ENCODE measurements at places on chromosomes 16 and 17.
A peak's percentile ranks its signal among the peaks of the same experiment; 100 is the strongest.

DNA sequence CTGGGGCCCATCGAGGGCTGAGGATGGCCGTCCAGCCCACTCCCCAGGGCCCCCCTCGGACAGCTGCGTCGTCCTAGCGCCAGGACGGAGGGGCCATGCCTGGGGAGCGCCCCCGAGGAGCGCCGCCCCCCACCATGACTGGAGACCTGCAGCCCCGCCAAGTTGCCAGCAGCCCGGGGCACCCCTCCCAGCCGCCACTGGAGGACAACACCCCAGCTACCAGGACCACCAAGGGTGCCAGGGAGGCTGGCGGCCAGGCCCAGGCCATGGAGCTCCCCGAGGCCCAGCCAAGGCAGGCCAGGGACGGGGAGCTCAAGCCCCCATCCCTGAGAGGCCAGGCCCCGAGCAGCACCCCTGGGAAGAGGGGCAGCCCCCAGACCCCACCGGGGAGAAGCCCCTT is 25.7 kb upstream of the ZFPM1 start:
- DNase-seq, result no peak

DNA sequence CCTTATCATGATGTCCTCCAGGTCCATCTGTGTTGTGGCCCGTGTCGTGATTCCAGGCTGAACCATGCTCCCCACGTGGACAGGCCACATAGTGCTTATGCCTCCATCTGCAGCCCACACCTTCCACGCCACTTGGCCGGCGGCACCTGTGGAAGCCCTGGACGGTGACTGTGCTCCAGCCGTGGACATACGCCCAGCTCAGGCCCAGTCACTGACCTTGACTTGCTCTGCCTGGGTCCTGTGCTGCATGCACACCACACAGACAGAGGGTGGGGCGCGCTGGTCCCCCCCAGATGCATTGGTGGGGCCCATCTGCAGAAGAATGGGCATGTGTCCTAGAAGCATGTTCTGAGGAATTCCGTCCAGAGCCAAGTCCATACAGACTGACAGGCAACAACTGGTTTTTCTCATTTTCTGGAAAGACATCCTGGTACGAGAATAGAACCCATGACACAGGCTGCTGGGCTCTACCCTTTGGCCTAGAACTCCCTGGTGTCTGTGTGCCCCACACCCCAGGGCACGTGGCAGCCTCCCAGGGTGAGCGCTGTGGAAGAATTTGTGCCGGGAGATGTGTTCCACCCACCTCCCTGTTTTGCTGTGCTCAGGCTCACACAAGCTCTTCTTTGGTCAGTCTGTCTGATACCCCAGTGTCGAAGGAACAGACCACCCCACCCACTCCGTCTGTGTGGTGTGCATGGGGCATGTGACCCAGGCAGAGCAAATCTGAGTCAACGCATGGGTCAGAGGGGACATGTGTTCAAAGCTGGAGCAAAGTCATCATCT is 39.5 kb downstream of the GPT2 start:
- no peak for DNase-seq

- no peak for DNase-seq
Observed at GRCh38 chr16:1182950-1183907, 30.3 kb downstream of the CACNA1H start.

- DNase-seq, result peak; percentile 16
Observed at GRCh38 chr16:55508941-55509931, at the start of gene LPCAT2. Gene LPCAT2, plus strand, starts transcription at chr16:55509072. Its CDS starts 110 bp downstream, at chr16:55509182.

- no peak for DNase-seq
Observed at GRCh38 chr16:64109241-64109640, 1012.6 kb downstream of the CDH11 start.

DNA sequence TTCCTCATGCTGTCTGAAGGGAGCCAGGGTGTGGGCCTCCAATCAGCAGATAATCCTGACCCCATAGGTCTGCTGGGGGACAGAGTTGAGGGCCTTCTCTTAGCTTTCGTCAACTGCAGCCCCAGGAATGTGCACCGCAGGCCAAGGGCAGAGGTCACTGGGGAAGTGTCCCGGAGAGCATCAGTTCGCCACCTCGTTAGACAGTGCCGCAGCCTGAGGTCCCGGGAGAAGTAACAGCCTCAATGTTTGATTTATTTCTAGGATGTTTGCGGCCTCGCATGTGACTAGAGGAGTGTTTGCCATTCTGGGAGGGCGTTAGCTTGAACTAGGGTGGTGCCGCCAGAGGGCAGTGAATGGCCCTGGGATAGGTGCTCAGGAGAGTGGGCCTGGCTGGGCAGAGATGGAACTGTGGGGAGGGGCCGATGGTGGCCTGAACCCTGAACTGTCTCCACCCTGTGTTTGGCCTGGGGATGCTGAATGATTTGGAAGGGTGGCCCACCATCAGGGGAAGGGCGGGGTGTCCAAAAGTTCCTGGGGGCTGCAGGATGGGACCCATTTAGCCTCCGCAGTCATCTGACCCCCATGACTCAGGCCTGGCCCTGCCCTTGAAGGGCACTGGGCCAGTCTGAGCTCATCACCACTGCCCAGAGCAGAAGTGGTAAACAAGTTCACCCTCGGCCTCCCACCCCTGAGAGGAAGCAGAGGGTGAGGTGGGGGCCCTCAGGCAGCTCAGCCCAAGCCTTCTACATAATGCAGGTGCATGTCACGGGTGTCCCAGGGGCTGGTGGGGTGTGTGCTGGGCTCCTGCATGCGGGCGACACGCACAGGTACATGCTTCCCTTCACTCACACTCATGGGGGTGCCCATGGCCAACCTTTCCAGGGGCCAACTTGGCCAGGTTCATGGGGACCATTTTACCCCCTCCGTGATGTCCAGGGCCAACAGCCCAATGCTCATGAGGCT is 12.4 kb upstream of the TAC4 start:
- DNase-seq, result no peak

DNA sequence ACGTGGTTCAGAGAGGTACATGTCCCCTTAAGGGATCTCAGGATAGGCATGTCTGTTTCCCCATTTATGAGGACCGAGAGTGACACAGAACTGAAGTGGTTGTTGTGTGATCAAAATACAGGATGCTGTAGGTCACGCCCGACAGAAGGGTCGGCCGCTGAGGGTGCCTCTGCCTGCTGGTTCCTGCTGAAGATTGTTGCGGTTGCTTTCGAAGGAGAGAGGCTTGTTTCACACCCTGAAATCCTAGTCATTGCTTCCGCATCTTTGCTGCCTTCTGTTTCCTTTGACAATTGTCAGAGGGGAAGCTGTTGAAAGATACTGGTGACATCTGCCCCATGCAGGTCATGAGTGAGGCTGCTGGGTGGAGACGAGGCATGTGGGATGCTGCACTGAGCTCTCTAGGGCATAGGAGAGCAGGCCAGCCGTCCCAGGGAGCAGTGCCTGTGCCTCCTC is 3.8 kb upstream of the NAT9 start:
- no peak for DNase-seq

DNA sequence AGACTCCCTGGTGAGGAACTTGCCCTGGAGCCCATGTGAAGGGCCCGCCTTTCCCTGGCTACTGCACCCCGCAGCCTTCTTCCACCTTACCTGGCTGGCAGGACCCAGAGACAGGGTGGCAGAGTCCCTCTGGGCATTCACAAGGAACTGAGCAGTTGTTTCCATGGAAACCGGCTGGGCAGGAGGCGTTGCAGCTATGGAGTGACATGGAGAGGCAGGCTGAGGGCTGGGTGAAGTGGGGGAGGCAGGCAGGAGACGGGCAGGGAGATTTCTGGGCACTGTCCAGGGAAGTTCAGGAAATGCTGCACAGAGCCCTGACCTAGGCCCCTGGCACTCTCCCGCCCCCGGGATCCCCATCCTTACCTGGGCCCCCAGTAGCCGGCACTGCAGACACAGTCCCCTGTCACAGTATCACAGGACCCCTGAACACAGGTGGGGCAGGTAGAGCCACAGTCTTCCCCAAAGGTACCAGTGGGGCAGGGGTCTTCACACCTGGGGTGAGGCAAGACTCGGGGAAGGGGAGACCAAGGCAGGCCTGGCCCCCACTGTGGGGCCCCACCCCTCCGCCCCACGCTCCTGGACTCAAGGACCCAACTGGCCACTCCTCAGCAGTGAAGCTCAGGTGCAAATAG is 5.9 kb downstream of the SCARF1 start:
- DNase-seq, result no peak

DNA sequence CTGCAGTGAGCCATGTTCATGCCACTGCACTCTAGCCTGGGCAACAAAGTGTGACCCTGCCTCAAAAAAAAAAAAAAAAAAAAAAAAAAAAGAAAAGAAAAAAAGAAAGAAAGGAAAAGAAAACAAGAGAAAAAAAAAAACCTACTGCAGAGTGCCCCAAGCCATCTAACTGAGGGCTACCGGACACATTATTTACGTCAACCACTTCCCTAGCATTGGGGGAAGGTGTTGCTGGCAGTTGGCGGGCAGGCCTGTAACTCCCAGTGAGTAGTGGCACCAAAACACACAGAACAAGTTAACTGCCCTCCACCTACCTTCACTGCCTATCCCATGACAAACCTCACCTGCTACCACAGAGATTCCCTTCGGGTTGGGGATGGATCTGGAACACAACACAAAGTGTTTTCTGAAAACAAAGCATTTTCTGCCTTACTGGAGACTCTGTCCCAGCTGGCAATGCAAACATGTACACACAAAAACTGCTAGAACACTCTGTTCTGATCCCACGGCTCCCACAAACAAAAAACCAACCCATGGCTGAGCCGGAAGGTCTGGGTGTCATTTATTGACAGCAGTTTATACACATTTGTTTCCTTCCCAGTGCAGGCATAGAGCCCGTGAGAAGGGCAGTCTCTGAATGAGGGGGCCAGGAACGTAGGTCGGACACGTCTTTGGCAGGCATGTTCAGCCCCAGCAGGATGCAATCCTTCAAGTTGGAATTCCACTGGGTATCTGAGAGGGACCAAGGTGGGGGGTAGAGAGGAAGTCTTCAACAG is 11.0 kb downstream of the PHB1 start:
- no peak for DNase-seq

Measured in stimulated activated CD4-positive, alpha-beta T cell treated with anti-CD3 and anti-CD28 coated beads, TNF-alpha, amount 100 ng/mL, for 1 hour (primary cell).